ENCODE measurements at places on chromosomes 4 and X.

GRCh38 chrX:146863566-146863965 lies 49.0 kb upstream of the CXorf51A start:
- DNase-seq, result no peak

GRCh38 chr4:951186-951585 lies 18.9 kb downstream of the TMEM175 start:
- DNase-seq, result peak; percentile 15

DNA sequence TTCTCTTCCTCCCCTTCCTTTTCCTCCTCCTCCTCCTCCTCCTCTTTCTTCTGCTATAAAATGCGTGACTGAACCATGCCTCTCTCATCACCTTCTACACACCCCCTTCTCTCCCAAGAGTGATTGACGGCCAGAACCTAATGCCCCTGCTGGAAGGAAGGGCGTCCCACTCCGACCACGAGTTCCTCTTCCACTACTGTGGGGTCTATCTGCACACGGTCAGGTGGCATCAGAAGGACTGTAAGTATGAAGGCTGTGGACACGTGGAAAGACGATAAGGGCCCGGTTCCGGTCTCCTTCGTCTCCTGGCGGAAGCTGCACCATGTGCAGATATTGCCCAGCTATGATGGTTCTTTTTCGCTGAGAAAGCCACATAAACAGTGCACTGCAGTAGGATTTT lies 12.1 kb upstream of the ARSF start:
- DNase-seq, result no peak

- DNase-seq, result no peak
Measured at GRCh38 chr4:185015108-185015507, 3.2 kb upstream of the HELT start.

DNA sequence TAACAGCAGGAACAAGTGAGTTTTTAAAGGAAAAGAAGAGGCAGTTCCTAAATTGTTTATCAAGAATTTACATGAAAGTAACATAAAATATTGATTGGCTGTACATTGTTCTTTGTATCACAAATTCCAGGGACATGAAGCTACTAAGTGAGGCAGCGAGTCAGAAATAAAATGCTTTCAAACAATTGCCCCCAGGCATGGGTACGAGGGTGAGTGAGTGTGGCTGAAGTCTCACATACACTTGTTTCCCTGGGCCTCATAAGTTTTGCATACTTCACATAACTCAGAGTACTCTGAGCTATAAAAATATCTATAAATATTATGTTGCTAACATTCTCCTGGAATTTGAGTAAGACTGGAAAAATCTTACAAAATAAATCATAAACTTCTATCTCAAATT lies 511.6 kb upstream of the PRKX start:
- no peak for DNase-seq

GRCh38 chr4:19278665-19279064 lies 973.0 kb upstream of the SLIT2 start:
- DNase-seq, result no peak

GRCh38 chr4:153244969-153245368 lies 40.7 kb downstream of the TRIM2 start:
- no peak for DNase-seq

DNA sequence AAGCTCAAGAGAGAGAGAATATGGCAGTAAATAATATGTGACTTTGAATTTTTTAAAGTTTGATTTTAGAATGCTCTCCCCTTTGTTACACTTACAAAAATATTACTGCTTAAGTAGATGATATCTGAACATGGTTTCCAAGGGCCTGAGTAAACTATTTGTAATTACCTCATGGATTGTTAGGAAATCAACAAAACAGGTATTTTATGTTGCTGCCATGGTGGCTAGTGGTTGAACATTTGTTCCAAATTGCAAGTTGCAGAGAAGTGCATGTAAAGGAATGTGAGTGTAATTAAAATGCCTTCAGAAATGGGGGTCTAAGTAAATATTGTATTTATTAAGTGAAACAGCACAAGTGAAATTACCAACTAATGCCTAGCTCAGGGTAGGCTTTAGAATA lies 27.6 kb downstream of the SEPTIN11 start:
- DNase-seq, result no peak

DNA sequence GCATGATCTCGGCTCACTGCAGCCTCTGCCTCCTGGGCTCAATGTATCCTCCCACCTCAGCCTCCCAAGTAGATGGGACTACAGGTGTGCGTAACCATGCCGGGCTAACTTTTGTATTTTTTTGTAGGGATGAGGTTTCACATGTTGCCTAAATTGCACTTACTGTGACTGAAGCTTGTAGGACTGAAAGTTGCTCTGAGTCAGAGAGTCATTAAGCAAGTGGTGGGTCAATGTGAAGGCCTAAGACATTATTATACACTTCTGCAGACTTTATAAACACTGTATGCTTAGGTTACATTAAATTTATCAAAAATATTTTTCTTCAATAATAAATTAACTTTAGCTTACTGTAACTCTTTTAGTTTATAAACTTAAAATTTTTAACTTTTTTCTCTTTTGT lies 170.2 kb downstream of the FAT4 start:
- DNase-seq, result no peak

DNA sequence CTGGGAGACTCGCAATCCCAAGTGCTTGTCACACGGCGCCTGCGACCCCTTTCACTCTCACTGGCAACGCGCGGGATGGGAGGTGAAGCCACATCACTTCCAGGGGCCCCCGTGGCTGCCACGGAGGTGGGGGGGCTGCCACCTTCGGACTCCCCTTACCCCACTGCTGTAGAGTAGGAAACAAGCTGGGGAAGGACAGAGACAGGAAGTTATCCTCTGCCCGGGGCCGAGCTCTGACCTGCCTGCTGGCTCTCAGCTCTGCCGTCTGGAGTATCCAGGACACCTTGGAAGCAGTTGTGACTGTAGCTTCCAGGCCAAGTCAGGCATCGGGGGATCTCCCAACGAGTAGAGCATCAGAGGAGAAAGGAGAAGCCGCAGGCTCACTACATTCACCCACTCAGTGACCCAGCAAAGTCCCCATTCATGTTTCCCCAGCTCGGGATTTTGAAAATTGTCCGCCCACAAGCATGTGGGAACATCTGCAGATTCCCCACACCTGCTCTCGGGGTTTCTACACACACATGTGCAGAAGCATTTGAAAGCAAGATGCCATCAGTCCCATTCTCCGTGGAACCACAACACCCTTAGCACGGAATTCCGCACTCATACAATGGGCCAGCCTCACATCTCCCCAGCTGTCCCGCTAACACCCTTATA lies 10.8 kb downstream of the PDZD4 start:
- DNase-seq, result peak; percentile 28

DNA sequence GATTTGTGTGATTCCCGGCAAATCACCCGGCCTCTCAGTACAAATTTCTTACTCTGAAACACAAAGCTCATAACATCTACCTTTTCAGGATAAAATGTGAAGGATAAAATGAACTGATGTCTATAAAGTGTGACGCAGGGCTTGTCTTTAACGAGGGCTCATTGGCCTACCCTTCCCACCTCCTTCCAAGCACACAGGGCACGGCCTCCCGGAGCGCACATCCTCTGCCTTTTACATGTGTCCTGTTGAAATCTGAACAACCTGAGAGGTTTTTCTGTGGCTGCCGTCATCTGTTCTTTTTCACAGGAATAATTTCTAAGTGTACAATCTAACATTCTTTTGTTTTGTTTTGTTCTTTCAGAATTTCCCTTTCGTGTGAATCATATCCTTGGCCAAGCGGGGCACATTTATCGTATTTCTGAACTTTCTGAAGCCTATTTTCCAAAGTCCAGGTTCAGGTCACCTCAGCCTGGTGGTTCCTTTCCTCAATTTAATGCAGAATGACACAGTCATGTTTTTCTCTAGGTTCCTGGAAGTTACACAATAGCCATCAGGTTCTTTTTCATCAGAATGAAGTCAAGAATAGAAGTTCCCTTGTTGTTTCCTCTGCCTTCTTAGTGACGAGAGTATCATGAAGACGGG lies 53.1 kb upstream of the SPRY1 start:
- DNase-seq, result no peak

DNA sequence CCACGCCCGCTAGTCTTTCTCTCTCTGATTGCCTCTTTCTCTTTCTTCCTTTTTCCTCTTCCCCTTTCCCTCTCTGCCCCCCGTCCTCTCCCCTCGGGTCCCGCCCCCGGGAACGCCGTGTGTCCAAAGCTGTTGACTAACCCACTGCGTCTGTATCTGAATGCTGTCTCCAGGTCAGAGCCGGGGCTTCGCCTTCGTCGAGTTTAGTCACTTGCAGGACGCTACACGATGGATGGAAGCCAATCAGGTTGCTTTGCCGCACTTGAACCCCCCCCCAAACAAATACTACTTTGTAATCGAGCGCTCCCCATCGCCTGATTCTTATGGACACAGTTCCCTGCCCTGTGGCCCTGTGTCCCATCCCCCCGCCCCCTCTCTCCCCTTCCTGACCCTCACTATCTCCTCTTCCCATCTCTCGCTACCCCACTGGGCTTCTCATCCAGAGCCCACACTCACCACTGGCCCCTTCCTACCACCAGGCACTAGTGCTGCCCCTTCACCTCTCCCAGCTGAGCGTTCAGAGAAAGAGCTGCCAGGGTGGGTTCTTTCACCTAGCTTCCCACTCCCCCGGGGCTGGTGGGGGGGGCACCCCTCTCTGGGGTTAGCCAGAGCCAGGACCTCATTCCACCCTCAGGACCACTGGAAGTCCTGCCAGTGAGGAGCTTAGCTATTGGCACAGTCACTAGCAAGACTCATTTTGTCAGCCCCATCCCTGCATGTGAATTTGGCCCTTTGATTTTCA lies 18.6 kb upstream of the UBA1 start:
- DNase-seq, result no peak

- no peak for DNase-seq
Measured at GRCh38 chrX:119784747-119785446, 6.5 kb downstream of the RPL39 start.

DNA sequence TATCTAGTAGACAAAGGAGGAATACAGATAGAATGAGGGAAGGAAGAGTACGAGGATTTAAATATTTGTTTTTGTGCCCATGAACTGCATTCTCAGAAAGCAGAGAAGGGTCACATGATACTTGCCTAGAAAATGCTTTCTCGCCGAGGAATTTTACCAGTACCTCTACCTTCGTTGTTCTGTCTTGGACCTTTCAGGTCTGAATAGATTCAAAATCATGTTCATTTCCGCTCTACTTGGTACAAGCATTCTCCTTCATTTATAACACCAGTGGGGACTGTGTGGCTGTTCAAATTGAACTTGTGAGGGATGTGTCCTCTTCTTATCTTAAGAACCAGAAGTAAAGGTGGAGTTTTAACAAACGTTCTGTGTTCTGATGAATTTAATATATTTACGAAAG lies 1.9 kb downstream of the USP38 start:
- no peak for DNase-seq

DNA sequence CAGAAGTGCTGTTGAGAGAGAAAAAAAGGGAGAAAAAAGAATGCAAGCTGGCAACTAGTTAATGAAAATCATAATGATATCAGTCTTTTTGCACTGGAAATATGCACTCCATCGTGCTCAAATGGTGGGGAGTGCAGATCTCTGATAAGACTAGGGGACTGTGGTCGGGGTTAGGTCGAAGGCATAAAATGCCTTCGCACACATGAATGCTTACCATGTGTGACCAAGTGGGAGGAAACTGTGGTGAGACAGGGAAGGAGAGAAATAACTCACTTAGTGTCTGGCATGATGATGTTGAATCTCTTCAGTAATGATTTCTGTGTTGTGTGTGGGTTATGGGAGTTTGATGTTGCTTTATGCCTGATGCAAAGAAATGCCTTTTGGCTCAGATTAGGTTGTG lies 358.9 kb downstream of the FBXO8 start:
- DNase-seq, result no peak

DNA sequence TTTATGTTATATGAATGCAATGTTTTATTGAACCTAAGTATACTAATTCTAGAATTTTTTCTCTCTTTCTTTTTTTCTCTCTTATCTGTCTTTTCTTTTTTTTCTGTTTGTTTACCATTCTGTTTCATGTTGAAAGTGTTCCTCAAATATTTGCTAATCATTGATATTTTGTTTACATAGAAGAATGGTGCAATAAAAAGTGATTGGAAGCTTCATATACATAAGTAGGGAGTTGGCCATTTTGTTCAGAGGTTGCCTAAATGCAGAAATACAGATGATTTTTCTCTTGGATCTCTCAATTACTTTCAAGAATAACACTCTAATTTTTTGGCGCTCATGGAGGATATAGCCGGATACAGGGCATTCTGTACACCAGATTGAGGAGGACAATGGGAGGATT lies 5.7 kb upstream of the SERTM2 start:
- DNase-seq, result no peak

Measured in GM12892 (cell line).